Motor neuron (in vitro differentiated cells): ENCODE measurements at places on chromosomes 2 and 18.

DNA sequence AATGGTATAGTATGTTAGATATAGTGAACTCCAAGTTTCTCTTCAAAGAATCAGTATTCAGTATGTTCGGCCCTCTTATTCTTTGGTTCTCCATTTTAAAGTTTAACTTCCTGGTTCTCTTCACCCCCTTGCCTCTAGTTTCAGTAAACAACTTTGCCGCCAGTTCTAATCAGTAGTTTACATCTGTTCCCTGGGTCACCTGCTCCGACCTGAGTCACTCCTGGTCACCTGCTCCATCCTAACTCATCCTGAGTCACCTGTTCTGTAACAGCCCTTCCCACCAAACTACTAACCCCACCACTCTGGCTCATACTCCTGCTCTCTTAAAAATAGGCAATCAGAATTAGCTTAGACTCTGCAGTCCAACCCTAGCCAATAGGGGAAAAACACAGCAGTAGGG lies 23.7 kb upstream of the TEX51 start:
- no peak for ATAC-seq

DNA sequence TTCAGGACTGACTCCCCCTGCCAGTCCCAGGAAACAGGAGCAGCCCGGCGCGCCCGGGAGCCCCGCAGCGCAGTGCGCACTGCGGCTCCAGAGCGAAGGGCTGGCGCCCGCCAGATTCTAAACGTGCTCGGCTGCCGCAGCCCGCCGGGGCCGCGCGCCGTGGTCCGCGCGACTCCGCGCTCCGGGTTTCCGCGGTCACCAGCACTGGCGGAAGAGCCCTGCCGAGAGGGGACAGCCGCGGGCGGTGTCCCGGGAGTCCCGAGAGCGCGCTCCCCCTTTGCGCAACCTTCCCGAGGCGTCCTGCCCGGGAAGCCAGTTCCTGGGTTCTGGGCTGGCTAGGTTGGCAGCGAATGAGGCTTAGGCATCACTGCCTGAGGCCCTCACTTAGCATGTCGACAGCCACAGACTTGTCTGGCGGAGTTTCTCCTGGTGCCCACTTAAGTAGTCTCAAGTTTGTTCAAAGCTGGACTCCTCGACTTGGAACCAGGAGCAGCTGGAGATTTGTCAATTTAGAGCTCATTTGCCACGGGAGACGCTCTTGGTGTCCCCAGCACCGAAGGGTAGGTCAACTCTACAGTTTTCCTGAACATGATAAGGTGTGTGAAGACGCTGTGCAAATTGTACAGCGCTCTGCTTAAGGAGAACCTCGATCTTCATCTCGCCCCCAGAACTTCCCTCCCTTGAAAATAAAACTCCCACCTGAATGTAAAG lies 1.5 kb upstream of the VSNL1 start:
- peak; percentile 77 for ATAC-seq

DNA sequence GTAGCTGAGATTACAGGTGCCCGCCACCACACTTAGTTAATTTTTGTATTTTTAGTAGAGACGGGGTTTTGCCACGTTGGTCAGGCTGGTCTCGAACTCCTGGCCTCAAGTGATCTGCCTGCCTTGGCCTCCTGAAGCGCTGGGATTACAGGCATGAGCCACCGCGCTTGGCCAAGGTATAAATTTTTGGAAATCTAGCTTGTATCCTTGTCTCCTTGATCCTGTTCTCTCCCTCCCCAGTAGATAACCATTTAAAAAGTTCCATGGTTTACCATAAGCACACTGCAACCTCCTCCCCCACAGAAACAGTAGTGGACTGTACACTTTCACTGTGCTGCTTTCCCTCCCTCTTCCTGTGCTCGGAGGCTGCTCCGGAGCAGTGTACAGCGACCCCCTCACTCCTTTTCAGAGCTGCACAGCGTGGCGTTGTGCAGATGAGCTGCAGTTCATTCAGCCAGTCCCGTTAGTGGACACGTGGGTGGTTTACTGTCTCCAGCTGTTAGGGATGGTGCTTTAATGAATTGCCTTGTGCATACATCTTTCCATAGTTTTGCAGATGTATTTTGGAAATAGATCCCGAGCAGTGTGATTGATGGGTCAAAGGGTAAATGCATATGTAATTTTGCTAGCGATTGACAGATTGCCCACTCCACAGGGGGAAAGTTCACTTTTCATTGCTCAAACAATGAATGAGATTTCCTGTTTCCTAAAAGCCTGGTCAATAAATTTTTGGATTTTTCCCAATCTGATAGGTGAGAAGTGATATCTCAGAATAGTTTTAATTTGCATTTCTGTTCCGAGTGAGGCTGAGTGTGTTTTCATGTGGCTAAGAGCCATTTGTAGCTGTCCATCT lies 14.8 kb downstream of the ASB1 start:
- peak; percentile 81 for ATAC-seq

- ATAC-seq, result no peak
Observed at GRCh38 chr18:21300908-21301200, 58.8 kb downstream of the GREB1L start.

GRCh38 chr18:34097312-34097711 lies 127.4 kb downstream of the NOL4 start:
- ATAC-seq, result no peak

DNA sequence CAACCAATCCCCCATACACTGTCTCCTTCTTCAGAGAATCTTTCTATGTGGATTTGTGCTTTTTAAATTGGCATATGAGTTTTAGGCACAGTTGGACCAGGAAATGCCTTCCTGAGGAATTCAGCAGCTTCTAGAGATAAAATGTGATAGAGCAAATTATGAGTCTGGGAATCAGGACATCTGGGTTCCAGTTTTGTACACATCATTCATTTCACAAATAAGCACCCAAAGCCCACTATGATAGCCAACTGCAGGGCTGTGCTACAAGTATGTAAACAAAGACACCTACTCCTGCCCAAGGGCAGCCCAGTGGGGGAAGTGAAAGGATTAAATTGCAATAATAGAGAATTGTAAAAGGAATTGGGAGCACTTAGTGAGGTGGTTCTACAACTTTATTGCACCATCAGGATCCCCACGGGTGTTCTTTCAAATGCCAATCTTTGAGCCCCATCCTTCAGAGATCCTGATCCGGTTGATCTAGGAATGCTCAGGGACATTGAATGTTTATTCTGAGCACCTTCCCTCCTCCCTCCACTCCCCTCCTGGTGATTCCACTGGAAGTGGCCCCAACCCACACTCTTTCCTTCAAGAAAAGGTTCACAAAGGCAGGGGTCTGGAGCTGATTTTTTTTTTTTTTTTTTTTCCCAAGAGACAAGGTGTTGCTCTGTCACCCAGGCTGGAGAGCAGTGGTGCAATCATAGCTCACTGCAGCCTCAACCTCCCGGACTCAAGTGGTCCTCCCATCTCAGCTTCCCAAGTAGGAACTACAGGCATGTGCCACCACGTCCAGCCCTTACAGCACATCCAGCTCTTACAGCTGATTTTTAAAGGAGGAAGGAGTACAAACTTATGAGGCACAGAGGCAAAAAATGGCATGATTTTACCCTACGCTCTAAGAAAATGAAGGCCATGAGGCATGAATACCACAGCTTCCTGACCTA lies 11.1 kb upstream of the KCMF1 start:
- no peak for ATAC-seq
